NCI-H774 (cell line): ENCODE measurements at places on chromosomes 3 and 15.

GRCh38 chr15:90859234-90860131, 8.9 kb upstream of the FURIN start:
- DNase-seq = no peak

- DNase-seq = peak; percentile 64
Observed at GRCh38 chr15:75307778-75308390, 25.2 kb downstream of the GOLGA6D start.

DNA sequence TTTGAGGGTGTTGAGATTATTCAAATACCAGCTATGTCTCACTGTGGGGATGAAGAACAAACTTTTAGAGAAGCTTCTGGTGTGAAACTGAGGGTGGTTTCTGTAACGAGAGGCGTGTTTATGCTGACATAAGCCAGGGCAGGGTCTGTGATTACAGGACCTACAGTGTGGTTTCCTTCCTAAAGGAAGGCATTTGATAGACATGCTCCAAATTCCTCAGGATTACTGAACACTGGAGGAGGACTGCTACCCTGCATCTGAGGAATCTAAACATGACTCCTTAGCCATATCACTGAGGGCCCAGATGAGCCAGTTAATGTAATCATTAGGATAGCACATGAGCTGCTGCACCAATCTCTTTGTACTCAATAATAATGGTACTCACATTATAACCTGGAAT, 328.4 kb upstream of the UMPS start:
- no peak for DNase-seq

GRCh38 chr3:175118382-175118941, 259.3 kb downstream of the NAALADL2 start:
- DNase-seq = no peak

DNA sequence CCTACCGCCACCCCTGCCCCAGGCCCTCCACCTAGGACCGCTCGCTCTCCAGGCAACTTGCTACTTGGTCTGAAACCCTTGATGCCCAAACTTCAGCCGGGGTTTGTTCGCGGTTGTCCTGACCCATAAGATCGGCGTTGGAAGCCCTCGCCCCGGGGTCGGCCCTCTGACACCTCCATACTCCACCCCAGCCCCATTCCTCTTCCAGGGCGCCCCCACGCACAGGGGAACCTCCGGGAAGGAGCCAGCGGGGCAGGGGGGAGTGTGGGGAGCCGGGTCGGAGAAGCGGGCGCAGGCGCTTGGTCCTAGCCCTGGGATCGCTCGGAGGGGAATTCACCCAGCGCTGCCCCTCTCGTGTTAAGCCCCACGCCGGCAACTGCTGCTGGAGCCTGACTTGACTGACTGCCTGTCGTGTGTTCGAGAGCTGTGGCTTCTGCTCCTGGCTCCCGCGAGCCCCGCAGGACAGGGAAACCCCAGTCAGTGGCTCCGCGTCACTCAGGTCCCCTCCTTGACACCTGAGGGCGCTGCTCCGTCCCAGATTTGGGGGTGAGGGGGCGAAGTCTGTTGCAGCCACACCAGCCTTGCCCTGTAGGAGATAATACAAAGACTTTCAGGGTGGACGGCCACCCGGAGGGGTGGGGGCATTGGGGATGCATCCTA, 675 bp downstream of the RYR3 start:
- peak; percentile 16 for DNase-seq

DNA sequence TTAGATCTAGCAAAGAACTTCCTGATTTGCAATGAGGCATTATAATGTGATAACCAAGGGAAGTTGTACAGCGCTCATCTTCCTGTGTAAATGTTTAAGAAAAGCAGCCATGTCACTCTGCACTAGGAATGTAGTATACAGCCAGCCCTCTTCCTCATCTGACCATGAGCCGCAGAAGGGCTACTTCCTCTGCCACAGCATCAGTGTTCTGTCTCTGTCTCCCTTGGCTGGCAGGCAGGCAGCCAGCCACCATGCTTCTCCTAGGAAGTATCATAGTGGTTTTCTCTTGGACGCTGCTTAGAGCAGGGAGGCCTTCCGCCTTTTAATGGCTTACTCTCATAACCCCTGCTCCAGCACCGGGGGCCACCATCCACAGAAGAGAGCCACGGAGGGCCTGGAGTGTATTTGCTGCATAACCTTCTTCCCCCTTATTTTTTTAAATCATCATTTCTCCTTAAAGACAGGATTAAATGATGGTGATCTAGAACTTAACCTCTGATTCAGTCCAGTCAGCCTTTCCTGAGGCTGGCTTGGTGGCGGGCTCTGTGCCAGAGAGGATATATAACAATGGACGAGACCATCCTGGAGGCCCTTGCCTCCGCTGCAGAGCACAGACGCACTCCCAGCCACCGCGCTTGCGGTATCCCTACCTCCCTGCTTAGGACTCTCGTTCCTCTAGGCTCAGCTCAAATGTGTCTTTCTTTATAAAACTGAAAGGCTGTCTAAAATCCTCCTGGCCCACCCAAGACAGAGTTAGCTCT, 57.3 kb upstream of the PLXNA1 start:
- no peak for DNase-seq

GRCh38 chr15:92907896-92908712, 8.0 kb downstream of the CHD2 start:
- no peak for DNase-seq

DNA sequence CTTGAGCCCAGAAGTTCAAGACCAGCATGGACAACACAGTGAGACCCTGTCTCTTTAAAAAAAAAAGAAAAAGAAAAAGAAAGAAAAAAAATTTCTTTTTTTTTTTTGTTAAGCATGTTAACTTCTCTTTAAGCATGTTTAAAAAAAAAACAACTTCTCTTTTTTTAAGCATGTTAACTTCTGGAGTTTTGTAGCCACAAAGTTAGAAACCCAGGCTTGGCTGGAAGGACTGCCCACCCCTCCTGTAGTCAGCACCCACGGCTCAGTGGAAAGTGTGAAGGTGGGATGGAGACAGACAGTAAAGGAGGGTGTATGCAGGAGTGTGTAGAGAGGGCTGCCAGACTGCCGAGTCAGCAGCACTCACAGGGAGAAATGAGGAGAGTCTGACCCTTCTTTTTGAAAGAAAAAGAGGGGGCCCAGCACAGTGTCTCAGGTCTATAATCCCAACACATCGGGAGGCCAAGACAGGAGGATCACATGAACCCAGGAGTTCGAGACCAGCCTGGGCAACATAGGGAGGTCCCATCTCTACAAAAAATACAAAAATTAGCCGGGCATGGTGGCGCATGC, 33.2 kb downstream of the GOLGA8S start:
- DNase-seq = no peak

DNA sequence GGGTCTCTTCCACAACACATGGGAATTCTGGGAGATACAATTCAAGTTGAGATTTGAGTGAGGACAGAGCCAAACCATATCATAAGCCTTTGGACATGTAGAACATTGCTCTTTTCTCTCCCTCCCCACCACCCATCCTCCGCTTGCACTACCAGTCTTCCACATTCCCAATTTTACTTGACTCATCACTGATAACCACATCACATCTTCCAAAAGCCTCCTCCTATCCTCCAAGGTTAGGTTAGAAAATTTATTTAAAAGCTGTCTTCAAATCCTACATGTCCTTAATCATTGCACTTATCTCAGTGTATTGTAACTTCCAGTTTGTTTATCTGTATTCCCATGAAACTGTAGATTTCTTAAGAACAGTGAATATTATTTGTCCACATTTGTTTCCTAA, 10.4 kb downstream of the ZBED2 start:
- DNase-seq = no peak
